ENCODE measurements at places on chromosomes 13 and 19. TPM values are rescaled to one million over a fixed set of nuclear protein-coding genes. Genes with fewer than 3 reads are reported as not detected.

GRCh38 chr19:40718774-40719391 is 2.0 kb downstream of the ITPKC start:
- peak; percentile 31 for DNase-seq

DNA sequence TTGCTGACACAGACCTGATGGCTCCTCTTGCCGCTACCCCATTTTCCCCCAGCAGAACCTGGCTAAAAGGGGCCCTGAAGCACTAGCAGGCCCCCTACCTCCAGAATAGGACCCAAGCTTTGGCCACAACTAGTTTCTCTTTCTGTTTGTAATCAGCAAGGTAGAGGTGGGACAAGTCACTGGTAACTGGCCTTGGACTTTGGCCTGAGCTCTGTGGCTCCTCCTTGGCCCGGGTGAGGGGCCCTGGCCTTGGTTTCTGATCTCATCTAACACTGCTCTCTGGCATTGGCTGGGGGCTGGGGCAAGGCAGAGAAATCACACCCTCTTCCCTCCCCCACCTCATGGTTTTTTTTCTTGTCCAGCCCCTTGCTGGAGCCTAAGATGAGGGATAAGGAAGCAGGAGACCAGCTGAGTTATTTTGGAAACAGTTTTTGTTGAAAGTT is 2.1 kb downstream of the CALM3 start:
- no peak for DNase-seq

Gene CAMSAP3
- 0.17 TPM for total RNA-seq

DNA sequence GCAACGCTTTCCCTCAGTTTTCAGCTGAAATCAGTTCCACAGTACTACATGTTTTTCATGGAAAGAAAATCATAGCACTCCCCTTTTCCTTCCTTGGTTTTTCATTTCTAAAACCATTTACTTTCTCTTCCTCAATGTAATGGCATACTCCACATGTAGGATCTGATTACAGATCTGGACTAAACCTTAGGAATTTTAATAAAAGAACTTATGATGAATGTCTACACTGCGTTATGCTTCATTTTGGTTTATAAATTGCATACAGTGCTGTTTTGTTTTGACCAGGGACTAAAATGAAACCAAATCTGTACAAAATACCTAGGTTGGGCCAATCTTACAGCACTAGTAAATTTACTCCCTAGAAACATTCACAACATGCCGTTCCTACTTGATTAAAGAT is 589.9 kb downstream of the TBC1D4 start:
- no peak for DNase-seq

Gene ZNF772
- total RNA-seq = 3.9 TPM

DNA sequence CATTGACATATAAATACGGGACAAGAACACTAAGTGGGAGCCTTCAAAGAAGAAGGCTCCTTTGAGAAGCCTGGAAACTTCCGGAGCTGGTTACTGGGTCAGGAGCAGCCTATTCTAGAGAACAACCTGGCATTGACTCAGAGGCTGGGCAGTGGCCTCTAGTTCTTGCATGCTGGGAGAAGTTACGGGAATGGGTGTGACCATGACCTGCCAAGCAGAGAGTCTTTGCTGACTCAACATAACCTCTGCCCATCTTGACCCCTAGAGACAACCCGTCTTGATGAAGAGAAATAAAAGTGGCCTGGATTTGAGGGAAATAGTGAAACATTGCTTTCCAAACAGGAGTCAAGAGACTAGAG is 21.0 kb downstream of the STARD13 start:
- DNase-seq = no peak

GRCh38 chr13:55345224-55345623 is 1795.5 kb upstream of the PRR20A start:
- no peak for DNase-seq

Gene CLEC17A
- total RNA-seq = 0.33 TPM

Gene NCAN
- total RNA-seq = 0.05 TPM

Gene NLRP5
- not detected for total RNA-seq

- DNase-seq = no peak
Observed at GRCh38 chr13:30022256-30022655, 171.8 kb upstream of the UBL3 start.

- no peak for DNase-seq
Observed at GRCh38 chr13:111629926-111630325, 309.5 kb downstream of the TEX29 start.

Gene LRG1
- 0.92 TPM for total RNA-seq

Gene ZSCAN4
- not detected for total RNA-seq

GRCh38 chr19:6055013-6055795 is 55.1 kb downstream of the RFX2 start:
- DNase-seq = no peak

DNA sequence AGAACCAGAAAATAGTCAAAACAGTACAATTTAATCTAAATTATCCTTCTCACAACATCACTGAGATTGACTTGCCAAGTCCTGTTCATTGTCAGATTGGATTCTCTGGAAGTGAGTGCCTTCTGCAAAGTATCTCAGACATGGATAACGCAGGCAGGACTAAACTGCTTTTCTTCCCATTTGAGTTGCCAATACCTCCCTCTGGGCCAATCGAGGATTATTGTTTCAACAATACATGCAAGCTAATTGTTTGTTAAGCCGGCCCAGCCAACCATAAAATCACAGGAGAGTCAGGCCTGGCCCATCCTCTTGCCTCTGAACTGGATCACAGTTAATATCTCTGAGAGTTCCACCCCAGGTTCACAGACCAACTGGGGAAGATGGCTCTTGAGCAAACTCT is 240.0 kb downstream of the ENOX1 start:
- DNase-seq = no peak

Gene ZNF274
- 19.1 TPM for total RNA-seq

DNA sequence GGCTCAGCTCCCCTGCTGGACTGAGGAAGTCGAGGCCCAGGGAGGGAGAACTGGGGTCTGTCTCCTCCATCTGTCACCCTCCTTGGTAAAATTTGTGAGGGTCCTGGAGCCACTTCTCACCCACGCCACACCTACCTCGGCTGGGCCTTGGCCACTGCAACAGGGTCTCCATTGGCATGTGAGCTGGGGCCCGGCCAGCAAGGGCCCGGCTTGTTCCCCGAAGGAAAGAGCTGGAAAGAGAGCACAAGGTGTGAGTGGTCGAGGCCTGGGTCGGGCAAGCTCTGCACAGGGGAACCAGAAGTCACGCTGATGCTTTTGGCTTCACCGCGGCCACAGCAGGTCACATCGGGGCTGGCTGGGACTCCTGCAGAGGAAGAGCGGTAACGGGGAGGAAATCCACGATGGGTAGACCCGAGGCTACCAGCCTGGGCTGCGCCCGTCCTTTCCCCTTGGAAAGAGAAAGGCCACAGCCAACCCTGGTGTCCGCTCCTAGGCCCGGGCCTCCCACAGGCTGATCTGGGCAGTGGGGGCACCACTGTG is 9.0 kb downstream of the NANOS3 start:
- no peak for DNase-seq

Gene IRGQ
- total RNA-seq = 18.3 TPM

DNA sequence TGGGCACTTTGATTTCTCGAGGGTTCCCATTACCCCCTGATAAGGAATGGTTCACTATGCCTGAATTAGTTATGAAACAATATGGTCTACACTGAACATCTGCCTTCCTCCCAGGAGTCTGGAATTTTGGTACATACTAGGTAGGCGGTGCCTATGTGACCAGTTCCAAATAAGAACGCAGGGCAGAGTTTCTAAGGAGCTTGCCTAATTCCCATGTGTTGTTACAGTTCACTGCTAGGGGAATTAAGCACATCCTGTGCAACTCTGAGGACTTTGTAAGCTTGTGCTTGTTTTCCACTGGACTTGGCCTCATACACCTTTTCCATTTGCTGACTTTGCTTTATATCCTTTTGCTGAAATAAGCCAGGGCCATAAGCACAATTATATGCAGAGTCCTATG is 29.2 kb downstream of the RBM26 start:
- no peak for DNase-seq

GRCh38 chr19:46944918-46945628 is 74.6 kb upstream of the NPAS1 start:
- no peak for DNase-seq

DNA sequence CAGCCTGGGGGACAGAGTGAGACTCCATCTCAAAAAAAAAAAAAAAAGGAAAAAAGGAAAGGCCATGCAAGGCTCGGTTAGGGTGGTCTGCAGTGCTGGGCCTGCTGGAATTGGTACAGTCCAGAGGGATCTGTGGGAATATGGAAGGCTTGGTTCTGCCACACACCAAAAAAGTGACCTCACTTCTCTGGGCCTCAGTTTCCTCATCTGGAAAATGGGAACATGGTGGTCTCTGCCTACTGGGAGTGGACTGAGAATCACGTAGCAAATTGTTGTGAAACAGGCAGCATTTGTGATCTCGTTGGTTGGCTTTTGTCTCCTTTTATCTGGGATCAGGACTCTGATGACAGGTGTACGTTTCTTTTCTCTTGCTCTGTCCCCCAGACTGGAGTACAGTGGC is 7.5 kb downstream of the DNM2 start:
- no peak for DNase-seq

- DNase-seq = peak; percentile 72
Observed at GRCh38 chr19:11530432-11530831, 1.5 kb upstream of the ECSIT start.

- no peak for DNase-seq
Observed at GRCh38 chr13:44451651-44452050, 78.0 kb downstream of the SERP2 start.

DNA sequence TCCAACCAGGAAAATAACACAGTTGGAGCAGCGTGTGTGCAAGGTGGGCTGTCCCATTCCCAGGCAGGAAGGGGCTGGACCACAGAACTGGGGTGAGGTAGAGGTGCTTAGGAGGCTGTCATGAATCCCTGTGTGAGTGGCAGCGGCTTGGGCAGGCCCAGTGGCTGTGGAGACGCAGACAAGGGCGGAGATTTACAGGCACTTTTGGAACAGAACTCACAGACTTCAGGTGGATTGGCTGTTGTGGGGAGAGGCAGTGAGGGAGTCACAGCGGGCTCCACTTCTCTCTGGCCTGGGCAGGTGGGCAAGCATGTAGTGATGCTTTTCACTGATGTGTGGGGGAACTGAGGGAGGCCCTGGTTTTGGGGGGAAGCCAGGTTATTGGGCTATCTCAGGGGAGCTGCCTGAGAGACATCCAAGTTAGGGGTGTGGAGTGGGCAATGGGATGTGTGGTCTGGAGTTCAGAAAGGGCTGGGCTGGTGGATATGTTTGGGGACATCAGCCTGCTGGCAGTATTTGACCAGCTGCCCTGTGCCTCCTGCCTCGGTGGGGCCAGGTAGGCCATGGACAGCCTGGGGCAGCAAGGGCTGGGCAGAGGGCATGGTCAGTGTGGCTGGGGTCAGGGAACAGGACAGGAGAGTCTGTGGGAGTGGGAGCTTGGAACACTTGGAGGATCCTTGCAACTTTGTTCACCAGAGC is 27.0 kb upstream of the ZNF492 start:
- no peak for DNase-seq

DNA sequence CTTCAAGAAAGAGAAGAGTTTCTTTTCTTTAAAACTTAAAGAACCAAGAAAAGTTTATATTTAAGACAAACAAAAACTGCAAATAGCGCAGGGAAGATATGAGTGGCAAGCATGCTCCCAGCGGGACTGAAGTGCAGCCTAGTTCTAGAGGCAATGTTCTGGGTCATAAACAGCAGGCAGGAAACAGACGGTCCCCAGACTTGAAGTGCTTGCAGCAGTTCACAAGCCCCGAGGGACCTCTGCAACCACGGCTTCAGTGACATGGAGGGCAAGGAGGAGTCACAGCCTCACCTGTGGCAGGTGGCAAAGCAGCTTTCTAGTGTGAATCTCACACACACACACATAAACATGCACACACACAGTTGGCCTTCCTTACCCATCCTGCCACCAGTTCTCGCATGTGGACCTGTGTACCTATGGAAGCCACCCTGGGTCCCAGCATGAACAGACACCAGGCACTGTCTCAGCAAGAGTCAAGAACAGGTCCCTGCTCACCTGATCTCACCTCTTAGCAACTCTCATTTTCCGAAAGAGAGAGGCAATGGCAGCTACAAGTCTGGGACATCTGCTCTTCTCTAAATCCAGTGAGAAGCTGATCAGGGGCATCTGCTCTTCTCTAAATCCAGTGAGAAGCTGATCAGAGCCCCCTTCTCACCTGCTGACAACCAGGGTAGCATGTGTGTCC is 162.0 kb downstream of the EFNB2 start:
- no peak for DNase-seq

Gene AP1M2
- total RNA-seq = not detected

DNA sequence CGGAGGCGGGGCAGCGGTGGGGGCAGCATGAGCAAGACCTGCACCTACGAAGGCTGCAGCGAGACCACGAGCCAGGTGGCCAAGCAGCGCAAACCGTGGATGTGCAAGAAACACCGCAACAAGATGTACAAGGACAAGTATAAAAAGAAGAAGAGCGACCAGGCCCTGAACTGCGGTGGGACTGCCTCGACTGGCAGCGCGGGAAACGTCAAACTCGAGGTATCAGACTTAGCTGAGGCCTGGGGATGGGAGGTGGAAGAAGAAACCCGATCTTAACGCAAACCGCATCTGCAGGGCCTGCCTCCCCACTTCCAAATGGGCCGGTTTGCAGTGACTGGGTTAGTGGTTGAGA is 693 bp downstream of the RFXAP start:
- peak; percentile 56 for DNase-seq

GRCh38 chr13:43493496-43494000 is 293.2 kb downstream of the ENOX1 start:
- DNase-seq = no peak

Gene SRRM5
- total RNA-seq = 0.59 TPM

- DNase-seq = peak; percentile 40
Observed at GRCh38 chr19:55146078-55146704, 2.8 kb downstream of the TNNT1 start.

DNA sequence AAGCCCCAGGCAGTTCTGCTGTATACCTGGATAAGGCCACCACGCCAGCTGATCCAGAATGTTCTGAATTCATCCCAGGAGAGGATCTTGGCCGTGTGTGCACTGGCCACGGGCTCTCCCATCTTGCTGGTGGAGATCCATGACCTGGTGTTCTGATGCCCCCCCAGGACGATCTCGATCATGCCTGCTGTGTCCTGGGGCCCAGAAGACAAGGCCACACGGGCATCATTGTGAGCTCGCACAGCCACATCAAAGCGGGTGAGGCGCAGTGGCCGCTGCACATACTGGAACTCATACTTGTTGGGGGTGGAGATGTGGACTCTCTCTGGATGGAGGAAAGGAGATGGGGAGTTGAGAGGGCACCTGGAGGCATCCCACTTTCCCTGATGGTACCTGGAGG is 40.1 kb downstream of the F2RL3 start:
- DNase-seq = no peak

Gene UQCRFS1
- 43.9 TPM for total RNA-seq

Gene NANOS3
- total RNA-seq = 1.1 TPM

Gene FUT6
- not detected for total RNA-seq

DNA sequence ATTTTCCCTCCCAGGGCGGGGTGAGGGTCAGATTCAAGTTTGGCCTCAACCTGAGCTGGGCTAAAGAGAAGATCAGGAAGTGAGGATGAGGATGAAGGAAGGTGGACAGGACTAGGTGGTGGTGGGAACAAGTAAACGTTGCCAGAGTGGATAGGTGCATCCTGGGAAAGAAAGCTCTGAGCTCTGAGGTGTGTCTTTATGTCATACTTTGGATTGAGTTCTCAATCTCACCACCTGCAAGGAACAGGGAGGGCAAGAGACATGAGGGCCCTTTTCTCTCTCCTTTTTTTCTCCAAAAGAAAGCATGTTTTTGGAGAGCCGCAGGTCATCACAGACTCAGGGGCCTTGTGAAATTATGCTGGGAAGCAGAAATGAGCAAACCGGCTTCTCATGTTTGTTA is 38.2 kb upstream of the IGFL1 start:
- no peak for DNase-seq

GRCh38 chr19:12885749-12886650 is 1.0 kb downstream of the KLF1 start:
- DNase-seq = no peak

- no peak for DNase-seq
Observed at GRCh38 chr13:46267166-46267565, 55.4 kb downstream of the LRRC63 start.
